ENCODE measurements at places on chromosomes 13 and 19.

DNA sequence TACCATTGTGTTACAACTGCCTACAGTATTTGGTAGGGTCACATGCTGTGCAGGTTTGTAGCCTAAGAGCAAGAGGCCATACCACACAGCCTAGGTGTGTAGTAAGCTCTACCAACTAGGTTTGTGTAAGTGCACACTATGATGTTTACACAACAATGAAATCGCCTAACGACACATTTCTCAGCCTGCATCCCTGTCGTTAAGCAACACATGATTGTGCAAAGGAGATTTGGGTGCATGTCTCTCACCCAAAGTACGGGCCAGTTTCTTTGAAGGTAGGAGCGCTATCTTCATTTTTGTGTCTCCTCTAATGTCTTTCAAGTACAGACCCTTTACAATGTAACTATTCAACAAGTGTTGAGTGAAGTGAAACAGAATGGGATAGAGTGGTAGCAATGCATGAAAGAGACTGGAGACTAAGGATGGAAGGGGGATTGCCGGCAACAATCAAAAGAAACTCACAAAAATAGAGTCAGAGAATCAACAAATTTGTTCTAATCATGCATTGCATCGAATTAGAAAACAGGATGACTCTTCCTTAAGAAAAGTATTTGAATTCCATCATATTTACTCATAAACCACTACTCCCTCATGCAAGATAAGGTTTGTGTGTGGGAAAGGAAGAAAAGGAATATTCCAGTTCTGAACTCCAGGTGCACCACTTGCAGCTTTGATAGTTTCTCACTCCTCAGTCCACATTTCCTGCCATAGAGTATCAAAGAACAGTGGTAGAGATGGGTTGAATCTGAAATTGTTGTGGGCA is 60.2 kb upstream of the TNFRSF19 start:
- no peak for DNase-seq

- no peak for DNase-seq
These were observed 5.6 kb downstream of the APC2 start for GRCh38 chr19:1455336-1456120.

DNA sequence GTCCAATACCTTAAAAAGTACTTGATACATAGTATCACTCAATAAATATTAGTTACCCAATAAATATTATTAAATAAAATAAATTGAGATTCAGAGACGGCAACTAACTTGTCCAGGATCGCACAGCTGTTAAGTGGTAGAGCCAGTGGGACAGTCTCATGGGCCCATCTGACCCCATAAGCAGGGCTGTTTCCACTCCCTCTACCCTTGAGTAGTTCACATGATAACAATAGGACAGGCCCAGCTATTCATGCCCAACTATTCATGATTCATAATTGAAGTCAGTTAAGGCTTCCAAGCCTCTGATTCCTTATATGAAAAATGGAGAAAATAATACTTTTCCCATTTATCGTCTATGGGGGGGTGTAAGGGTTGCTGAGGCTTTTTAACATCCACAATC is 78.2 kb downstream of the C13orf42 start:
- no peak for DNase-seq

DNA sequence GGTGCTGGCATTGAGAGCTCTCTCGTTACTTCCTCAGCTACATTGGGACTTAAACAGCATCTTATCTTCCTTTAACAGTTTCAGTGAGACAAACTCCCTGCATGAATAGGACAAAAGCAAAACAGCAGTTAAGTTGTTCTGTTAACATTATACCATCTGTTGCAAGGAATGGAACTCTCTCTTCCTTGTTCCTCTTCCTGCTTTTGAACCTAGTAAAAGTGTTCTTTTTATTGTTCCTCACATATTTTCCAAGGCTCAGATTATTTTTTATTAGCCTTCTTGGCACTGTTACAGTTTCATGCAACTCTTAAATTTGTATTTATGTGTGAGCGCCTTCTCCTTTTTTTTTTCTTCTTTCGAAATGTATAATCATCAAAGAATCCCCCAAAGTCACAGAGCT is 202.6 kb upstream of the UFM1 start:
- no peak for DNase-seq

GRCh38 chr13:98909016-98909415 is 68.8 kb downstream of the DOCK9 start:
- DNase-seq, result no peak

DNA sequence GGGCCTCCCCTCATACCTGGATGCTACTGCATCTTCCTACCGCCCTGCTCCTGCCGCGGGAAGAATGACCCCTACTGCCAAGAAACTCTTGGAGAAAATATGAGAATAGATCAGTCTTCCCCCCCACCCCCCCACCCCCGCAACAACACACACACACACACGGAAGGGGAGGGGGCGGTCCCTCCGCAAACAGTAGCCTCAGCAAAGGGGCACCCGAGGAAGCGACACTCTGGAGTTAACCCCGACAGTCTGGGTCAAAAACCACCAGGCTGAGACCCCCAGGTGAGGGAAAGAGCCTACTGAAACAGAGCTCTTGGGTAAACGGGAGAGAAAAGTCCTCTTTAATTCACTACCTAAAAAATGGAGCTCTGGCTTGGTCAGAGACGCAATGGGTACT is 1.2 kb downstream of the MED26 start:
- DNase-seq, result no peak

- DNase-seq, result no peak
These were observed 176.8 kb upstream of the PCDH20 start for GRCh38 chr13:61592489-61592888.

DNA sequence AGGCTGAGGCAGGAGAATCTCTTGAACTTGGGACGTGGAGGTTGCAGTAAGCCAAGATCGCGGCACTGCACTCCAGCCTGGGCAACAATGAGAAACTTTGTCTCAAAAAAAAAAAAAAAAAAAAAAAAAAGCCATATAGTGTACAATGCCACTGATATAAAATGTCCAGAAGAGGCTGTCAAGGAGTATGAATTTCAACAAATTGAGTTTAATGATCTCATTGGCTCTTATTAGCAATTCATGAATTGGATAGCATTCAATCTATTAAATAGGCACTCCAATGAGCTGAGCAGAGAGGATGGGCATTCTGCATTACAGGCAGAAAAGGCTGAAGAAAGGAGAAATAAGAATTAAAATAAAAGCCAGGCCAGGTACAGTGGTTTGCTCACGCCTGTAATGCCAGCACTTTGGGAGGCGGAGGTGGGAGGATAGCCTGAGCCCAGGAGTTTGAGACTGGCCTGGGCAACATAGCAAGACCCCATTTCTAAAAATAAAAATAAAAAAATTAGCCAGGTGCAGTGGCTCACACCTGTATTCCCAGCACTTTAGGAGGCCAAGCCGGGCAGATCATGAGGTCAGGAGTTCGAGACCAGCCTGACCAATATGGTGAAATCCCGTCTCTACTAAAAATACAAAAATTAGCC is 757 bp upstream of the LMNB2 start:
- DNase-seq, result no peak

GRCh38 chr13:79918620-79919019 is 422.3 kb downstream of the SPRY2 start:
- DNase-seq, result no peak

GRCh38 chr13:96141032-96141431 is 51.1 kb downstream of the HS6ST3 start:
- DNase-seq, result no peak

DNA sequence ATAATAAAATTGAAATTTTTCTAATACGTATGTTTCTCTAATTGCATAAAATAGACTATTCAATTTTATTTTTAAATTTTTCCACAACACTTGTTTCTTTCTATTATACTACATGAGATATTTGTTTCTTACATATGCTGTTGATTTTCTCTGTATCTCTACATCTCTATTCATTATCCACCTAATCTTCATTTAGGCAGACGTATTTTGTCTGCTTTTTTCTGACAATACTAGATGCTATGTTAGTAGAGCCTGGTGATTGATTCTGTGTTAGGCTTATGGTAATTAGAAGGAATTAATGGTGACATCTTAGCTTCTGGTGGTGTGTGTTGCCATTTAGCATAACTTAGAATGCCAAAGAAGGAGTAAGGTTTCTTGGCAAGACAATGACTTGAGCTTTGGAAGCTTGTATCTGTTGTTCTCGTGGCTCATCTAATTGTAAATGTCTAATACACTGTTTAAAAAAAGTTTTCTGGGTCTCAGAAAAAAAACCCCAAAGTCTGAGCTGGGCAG is 1610.7 kb upstream of the PCDH20 start:
- no peak for DNase-seq

DNA sequence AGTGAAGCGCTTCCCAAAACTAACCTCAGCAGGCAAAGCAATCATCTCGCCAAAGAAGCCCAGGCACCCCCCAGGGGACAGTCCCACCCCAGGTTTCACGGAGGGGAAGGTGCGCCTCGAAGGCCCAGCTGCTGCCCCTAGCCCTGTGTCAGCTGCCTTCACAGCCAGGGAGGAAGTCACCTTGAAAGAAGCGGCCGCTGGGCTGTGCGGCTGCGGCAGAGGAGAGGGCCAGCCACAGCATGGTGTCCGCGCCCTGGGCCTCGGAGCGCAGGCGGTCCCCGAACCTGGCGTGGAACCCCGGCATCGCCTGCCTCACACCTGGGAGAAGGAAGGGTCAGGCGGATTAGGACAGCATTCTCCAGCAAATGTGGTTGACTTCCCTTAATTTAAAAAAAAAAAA is 35.0 kb downstream of the DHRS12 start:
- DNase-seq, result no peak

GRCh38 chr13:24631922-24632321 is 48.3 kb upstream of the ATP12A start:
- no peak for DNase-seq

DNA sequence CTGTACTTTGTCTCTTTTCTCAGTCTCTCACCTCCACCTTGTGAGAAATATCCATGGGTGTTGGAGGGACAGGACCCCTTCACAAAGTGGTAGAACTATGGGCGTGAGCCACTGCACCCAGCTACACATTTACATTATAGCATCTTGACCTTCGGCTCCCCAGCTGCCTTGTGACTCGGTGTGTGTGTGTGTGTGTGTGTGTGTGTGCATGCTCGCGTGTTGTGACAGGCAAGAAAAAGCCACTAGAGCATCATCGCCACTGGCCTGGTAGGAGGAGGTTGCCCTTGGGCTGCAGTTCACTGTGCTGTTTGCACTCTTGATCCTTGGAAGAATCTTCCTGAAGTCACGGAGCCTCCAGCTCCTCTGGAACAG is 13.7 kb upstream of the ZNF888 start:
- DNase-seq, result no peak

DNA sequence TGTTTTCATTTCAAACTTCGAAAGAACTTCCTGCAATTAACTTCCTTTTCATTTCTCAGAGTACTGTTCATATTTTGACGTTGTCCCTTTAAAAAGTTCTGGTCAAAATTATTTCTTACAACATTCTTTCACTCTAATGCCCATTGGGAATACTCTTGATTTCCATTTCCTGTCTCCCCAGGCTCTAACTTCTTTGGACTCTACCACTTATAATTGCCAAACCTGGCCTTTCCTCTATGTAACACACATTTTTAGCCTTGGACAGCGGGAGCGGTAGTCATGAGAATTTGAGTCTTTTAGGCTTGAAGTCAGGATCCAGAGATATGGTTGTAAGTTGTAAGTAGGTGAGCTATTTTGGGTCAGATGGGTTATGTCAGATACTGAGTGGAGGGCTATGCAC is 163.5 kb upstream of the SPRY2 start:
- no peak for DNase-seq

- DNase-seq, result no peak
These were observed 10.6 kb upstream of the TLE2 start for GRCh38 chr19:3039641-3040077.

DNA sequence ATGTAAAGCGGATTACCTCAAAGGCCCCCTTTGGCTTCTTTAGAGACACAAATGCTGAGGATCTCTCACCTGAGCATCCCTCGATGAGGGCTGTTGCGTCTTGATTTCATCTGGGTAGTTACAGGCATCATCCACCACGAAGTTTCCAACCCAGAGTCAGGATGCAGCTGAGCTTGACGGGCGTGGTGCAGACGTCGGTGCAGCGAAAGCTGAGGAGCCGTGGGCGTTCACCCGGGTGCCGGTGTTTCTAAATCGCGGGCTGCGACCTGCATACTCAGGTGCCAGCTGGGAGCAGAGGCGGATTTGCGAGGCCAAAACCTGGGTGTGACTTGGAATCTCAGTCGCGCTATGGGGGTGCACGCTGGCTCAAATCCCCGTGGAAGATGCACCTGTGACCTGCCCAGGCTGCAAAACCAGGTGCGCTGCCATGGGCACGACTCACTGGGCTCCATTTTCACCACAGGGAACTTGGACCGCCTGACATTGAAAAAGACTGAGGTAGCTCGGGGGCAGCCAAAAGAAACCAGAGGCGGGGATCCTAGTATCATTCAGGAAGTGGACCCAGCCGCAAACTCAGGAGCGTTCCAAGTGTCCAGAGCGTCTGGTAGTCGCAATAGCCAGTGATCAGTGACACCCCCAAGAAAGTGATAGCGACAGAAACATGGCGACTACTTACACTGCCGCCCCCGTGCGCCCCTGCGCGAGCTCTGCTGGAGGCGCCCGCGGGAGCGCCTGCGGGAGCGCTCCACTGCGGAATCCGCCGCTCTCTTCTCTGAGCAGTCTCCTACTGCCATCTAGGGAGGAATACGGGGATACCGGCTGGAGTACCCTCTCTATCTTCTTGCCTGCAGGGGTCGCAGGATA is 36.4 kb upstream of the IGFL4 start:
- no peak for DNase-seq

DNA sequence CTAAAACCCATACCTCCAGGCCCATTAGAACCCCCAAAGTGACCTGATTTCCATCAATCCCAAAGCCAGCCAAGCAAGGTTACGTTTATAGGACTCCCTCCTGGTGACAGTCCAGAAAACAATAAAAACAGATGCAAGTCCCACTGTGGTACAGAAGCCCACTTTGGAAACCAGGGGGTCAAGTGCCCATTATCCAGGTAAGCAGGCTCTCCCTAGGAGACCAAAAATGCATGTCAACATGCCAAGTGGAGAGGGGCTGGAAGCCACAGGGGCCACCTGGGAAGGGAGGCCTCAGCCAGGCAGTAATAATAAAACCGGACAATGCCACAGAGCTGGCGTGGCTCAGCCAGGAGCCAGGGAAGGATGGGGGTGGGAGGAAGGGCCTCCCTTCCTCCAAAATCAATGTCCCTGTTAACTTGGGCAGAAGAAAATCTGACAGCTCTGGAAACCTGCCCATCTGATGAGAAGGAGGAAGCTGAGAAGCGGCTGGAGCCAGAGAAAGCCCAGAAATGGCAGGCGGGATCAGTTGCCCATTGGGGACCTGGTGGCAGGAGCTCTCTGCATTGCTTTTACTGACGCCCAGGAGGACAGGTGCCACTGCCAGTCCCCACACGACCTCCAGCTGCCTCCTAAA is 160.4 kb downstream of the ZIC5 start:
- DNase-seq, result no peak

Data from T-helper 9 cell (primary cell).